ENCODE measurements at places on chromosomes 11 and 22. TPM values are rescaled to one million over a fixed set of nuclear protein-coding genes. Genes with fewer than 3 reads are reported as not detected.

- DNase-seq, result no peak
Measured at GRCh38 chr11:19786644-19787043, 74.0 kb downstream of the NAV2 start.

DNA sequence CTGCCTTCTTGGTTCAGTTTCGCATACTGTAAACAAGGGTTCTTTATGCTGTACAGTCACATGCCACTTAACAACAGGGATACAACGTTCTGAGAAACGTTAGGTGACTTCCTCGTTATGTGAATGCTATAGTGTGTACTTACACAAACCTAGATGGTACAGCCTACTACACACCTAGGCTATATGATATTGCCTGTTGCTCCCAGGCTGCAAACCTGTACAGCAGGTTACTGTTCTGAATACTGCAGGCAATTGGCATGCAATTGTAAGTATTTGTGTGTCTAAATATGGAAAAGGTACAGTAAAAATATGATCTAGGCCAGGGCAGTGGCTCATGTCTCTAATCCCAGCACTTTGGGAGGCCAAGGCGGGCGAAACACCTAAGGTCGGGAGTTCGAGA, 85.7 kb upstream of the PRDM11 start:
- no peak for DNase-seq

GRCh38 chr11:78921509-78921908, 346.8 kb upstream of the NARS2 start:
- DNase-seq, result no peak

The OR8B12 gene
- not detected for total RNA-seq

The RFPL2 gene
- not detected for total RNA-seq
